Kidney tubule cell (primary cell): ENCODE measurements at places on chromosomes 1 and 21.
A peak's percentile ranks its signal among the peaks of the same experiment; 100 is the strongest.

DNA sequence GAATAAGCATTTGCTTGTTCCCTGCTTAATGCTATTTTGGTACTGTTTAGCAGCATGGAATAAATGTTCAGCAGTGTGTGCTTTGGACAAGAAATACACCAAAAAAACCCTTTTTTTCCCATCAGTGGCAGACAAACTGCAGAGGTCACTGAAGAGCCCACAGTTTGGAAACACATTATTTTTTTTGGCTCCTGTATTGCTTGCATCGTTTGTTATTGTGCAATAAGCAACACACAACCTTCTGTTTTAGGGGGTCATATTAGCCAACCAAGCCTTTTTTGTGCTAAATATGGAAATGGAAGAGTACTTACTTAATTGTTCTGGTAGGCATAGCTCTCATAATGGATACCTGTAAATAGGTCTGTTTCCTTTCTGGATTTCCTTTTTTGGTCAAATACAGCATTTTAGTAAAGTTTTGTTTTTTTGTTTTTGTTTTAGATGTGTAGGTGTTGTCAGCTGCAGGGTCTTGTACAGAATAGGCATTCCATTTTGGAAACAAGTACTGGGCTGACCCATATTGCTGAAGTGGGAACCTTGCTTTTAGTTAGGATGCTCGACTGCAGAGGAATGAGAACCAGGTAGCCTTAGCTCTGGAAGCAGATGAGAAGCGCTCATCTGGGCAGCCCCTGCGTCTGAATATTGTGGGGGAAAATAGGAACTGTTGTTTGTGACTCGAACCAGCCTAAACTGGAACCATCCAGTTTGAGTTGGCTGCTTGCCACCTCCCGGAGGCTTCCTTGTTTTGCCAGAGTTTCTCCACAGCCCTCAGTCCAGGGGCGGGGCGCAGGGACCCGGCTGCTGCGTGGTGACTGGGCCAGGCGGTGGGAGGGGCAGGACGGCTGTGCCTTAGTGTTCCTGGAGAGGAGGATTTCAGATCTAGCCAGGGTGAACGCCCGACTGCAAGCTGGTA lies 38.4 kb downstream of the SPEN start:
- DNase-seq, result peak; percentile 94

- DNase-seq, result no peak
Observed at GRCh38 chr21:42406201-42406621, 2.5 kb downstream of the UBASH3A start.

DNA sequence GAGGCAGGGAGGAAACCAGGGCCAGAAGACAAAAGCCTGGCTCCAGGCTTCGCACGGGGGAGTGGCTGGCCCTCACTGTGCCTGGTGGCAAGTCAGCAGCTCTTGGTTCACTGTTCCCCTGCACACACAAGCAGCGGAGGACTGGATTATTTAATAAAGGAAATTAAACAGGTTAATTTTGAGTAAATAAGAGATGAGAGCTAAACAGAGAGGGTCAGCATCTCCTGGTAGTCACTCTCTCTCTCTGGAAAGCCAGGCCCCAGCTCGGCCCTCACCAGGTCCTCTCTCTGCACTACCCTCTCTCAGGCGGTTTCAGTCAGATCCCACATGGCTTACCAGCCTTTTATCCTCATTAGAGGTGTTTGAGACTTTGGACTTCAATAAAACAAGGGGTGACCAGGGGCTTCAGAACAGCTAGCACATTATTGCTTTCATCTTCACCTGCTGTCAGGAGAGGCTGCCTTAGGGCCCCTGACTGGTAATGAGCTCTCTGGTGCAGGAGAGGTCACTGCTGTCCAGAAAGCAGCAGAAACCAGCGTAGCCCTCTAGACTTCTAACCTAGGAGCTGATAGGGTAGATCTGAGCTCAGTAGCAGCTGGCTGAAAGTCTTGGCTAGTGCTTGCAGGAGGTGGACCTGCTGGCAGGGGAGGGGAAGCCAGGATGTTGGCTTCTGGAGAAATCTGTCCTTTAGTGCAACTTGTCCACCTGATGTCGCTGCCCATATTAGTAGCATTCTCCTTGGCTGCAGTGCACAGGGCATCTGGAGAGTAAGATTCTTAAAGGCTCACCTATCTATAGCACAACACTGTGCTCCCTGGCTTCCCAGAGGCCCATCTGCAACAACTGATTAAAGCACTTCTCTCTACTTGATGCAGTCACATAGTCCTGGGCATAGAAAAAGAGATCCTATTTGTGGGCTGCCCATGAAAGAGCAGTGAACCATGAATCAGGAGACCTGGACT lies 45.9 kb downstream of the SYT6 start:
- no peak for DNase-seq

- peak; percentile 90 for DNase-seq
Observed at GRCh38 chr1:89465201-89465600, 59.4 kb upstream of the LRRC8B start.

DNA sequence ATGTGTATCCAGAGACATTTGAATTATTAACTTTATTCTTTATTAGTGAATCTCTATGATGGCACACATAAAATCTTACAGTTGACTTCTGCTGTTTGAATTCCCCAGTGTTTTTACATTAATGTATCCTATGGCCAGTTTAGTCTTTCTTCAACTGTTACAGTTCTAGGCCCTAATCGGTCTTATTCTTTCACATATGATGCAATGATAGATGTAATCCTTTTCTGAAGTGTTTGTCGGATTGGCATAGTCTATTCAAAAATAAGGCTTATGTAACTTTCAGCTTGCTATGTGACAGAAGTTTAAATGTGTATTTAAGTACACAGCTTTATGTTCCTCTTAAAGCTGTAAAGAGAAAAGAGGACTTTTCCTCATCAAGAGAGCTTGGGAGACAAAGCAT lies 26.4 kb upstream of the KIAA1614 start:
- DNase-seq, result no peak

GRCh38 chr1:81949421-81949820 lies 148.7 kb downstream of the ADGRL2 start:
- DNase-seq, result no peak

GRCh38 chr1:178238722-178239510 lies 145.0 kb downstream of the RASAL2 start:
- DNase-seq, result peak; percentile 99

GRCh38 chr1:20472860-20473711 lies 12.9 kb downstream of the CAMK2N1 start:
- DNase-seq, result peak; percentile 63

DNA sequence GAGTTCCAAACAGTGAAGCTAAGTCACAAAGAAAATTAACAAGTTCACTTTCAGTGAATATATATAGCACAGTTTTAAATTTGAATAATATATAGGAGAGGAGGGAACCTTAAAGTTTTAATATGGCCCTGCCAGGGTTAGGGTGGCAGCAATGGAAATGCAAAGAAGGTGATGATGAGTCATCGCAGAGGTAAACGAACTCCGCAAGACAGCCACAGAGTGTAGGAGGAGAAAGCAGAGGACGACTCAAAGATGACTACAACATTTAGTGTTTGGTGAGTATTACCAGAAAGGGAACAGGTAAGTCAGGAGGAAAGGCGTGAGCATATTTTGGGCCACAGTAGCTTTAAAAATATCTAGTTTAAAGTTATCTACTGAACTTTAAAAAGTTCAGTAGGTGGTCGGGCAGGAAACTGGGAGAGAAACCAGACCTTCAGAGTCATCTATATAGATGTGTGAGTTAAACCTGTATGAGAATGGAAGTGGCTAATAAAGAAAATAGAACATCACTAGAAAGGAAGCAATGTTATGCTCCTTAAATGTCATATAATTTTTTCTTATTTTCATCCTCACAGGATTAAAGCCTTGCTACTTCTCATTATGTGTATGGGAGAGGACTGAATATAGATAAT lies 75.7 kb downstream of the UCHL5 start:
- peak; percentile 65 for DNase-seq

DNA sequence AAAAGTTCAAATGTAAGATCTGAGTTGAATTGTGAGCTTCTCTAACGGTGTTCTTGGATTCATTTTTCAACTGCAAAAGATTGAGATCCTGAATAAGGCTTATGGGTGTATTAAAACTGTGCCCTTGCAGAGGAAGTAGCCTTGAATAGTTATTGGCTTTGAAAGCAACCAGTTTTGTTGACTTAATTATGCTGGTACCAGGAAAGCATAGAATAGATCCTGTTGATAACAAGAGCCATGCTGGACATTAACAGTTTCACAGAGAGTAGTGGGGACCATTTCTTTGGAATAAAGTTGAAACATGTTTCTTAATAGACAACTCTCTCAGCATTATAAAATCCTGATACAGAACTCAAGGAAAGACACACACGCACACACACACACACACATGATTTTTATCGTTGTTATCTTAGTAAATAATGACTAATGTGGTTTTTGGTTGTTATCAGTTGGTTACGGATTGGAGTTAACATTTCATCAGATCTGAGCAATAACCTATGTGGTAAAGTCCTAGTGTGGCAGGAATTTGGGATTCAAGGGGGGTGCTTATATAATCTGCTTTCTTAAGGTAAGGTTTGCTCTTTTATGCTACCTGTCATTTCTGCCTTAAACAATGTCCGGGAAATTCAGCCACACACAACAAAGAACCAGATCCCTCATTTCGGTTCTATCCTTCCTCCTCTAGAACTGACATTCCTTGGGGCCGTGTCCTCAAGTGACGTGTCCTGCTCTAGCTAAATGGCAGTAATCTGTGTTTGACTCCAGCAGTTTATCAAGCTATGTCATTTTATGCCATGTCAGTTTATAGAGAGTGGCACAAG lies 330.9 kb downstream of the CHRM3 start:
- DNase-seq, result no peak

- DNase-seq, result no peak
Observed at GRCh38 chr1:1817221-1817620, 39.0 kb upstream of the NADK start.

DNA sequence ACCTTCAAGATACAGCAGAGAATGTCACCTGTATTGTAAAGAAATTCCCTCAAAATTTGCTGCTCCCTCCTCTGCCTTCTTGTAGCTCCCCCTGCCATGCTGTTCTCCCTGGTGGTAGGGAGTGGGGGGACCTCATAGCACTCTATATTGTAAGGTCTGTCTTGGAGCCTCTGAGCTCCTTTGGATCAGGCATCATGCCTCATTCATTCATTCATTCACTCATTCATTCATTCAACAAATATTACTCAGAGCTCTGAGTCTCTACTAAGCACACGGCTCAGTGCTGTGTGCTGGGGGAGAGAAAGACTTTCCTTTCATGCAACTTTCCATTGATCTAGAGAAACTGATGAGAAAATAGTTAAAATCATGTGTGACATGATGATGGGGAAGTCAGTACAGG lies 27.1 kb upstream of the EPHB2 start:
- DNase-seq, result no peak

DNA sequence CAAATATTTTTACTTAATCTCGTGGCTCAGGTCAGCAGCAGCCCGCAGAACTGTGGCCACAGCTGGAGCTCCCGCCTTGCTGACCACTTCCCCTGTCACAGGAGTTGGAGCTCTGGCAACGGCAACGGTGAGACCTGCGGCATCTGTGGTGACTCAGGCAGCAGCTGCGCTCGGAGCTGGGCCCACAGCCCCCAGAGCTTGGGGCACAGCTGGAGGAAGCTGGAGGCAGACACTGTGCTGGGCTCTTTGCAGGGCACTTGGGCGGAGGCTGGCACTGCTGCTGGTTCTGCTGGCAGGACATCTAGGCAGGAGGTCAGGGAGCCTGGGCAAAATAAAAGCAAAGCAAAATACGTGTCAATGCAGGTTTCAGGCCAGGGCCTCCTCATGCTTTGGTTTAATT lies at the start of gene LCE3A:
TSS of gene LCE3A (minus strand) at position 301 of the 400 bp plus-strand sequence. CDS start at position 301, 0 bp downstream.
- DNase-seq, result no peak

DNA sequence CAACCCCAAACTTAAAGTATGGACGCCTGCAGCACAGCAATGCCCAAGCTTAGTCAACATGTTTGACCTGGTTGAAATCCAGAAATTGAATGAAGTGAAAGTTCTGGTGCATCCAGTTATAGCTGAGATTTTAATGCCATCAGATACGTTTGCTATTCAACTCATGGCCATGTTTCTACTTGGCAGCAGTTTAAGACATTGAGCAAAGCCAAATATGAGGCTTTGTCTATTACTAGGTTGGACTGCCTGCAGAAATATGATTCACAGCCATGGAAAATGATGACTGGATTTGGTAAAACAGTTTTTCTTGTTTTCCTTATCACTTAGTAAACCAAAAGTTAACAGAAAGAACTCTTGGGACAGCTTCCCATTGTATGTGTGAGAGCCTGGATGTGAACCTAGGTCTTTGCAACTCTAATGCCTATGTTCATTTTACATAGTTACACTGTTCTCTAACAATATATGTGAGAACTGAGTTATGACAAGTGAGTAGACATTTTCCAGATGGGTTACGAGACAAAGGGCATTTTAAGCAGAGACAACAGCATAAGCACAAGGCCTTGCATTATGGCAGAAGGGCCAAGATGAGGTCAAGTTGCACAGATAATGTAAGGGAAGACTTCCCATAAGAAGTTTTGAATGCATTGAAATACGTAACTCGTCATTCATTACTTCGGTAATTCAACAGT lies 32.4 kb upstream of the MYSM1 start:
- DNase-seq, result no peak

- DNase-seq, result no peak
Observed at GRCh38 chr1:172793823-172794222, 134.9 kb downstream of the FASLG start.

DNA sequence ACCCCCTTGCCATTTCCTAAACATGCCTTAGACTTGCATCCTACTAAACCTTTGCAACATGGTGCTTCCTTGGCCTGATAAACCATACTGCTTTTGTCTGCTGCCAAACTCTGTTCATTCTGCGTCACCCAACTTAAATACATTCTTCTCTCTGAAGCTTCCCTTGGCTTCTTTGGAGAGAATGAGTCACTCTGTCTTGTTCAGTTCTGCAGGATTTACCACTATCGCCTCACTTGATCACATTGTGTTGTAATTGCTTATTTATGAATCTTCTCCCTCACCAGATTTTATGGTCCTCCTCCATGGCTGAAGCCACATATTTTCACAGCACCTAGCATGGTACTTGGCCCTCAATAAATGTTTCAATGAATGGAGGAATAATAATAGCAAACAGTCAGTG lies 21.7 kb upstream of the TUT4 start:
- peak; percentile 36 for DNase-seq
